Smooth muscle cell of trachea (primary cell): ENCODE measurements at places on chromosomes 7 and 10. TPM values are rescaled to one million over a fixed set of nuclear protein-coding genes. Genes with fewer than 3 reads are reported as not detected.

The BTBD16 gene
- total RNA-seq, result 0.15 TPM in 1 of 2 replicates, not detected in the other

The PALD1 gene
- total RNA-seq, result 0.66 and 0.73 TPM in 2 replicates

The CALML3 gene
- total RNA-seq, result not detected in 2 replicates

The C10orf62 gene
- 0.15 TPM in 1 of 2 replicates, not detected in the other for total RNA-seq

The ZNF425 gene
- 4.1 and 7.4 TPM in 2 replicates for total RNA-seq

The ACTR1A gene
- total RNA-seq, result 171 and 174 TPM in 2 replicates

The MGMT gene
- total RNA-seq, result 30.1 and 32.1 TPM in 2 replicates

The CREB3L2 gene
- 22.7 and 30.0 TPM in 2 replicates for total RNA-seq

The FGFBP3 gene
- 0.44 and 0.50 TPM in 2 replicates for total RNA-seq

The KRIT1 gene
- 51.9 and 72.3 TPM in 2 replicates for total RNA-seq

The ASIC3 gene
- 0.17 TPM in 1 of 2 replicates, not detected in the other for total RNA-seq

The SPDYE8 gene
- total RNA-seq, result 0.17 TPM in 1 of 2 replicates, not detected in the other

The MRLN gene
- not detected in 2 replicates for total RNA-seq

The PSD gene
- 0.73 and 20.2 TPM in 2 replicates for total RNA-seq

The AGFG2 gene
- 6.1 and 8.4 TPM in 2 replicates for total RNA-seq

The CYP3A4 gene
- total RNA-seq, result not detected in 2 replicates

The CH25H gene
- total RNA-seq, result 1.2 and 2.0 TPM in 2 replicates

The TEX36 gene
- 0.44 TPM in 1 of 2 replicates, not detected in the other for total RNA-seq

The ATOH7 gene
- 0.17 TPM in 1 of 2 replicates, not detected in the other for total RNA-seq

The BCCIP gene
- 28.8 and 55.6 TPM in 2 replicates for total RNA-seq

The IFIT1 gene
- total RNA-seq, result 34.9 and 42.3 TPM in 2 replicates

The MACC1 gene
- total RNA-seq, result 0.15 and 0.17 TPM in 2 replicates

The MSMB gene
- total RNA-seq, result not detected in 2 replicates

The EIF4H gene
- total RNA-seq, result 356 and 392 TPM in 2 replicates

The CARD11 gene
- not detected in 2 replicates for total RNA-seq

The IMMP2L gene
- 10.8 and 25.0 TPM in 2 replicates for total RNA-seq

The PIP gene
- not detected in 2 replicates for total RNA-seq

The RAB11FIP2 gene
- 18.0 and 20.5 TPM in 2 replicates for total RNA-seq

The CTNNA3 gene
- total RNA-seq, result under 0.01 TPM in 1 of 2 replicates, not detected in the other

The HOXA5 gene
- 10.8 and 16.7 TPM in 2 replicates for total RNA-seq

The HMX2 gene
- not detected in 2 replicates for total RNA-seq

The SLC4A2 gene
- total RNA-seq, result 66.5 and 96.1 TPM in 2 replicates

The C10orf105 gene
- total RNA-seq, result under 0.01 TPM in 1 of 2 replicates, not detected in the other
